Daoy (cell line): ENCODE measurements at places on chromosomes 7 and 10. TPM values are rescaled to one million over a fixed set of nuclear protein-coding genes. Genes with fewer than 3 reads are reported as not detected.

Gene TMEM26
- total RNA-seq: not detected in 2 replicates

Gene SPDYE1
- total RNA-seq: not detected in 2 replicates

DNA sequence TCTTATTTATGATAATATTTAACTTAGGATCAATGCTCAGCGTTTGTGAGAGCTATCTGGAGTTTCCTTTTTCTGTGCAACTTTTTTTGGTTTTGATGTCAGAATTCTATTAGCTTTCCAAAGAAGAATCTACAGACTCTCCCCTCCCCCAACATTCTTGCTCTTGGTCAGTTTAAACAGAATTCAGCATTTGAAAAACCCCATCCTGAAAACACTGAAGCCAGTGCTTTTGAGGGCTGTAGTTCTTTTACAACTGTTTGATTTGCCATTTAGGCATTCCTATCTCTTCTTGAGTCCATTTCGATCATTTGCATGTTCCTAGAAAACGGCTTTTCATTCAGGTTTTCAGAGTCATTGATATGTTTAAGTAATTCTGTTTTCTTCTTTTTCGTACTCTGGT, 15.6 kb upstream of the CXCL12 start:
- DNase-seq: no peak

Gene WDR86
- 0.06 and 0.48 TPM in 2 replicates for total RNA-seq
